Stimulated activated CD8-positive, alpha-beta memory T cell treated with anti-CD3 and anti-CD28 coated beads, Interleukin-4, amount 100 ng/mL, for 1 hour (primary cell): ENCODE measurements at places on chromosomes 13 and 19.

DNA sequence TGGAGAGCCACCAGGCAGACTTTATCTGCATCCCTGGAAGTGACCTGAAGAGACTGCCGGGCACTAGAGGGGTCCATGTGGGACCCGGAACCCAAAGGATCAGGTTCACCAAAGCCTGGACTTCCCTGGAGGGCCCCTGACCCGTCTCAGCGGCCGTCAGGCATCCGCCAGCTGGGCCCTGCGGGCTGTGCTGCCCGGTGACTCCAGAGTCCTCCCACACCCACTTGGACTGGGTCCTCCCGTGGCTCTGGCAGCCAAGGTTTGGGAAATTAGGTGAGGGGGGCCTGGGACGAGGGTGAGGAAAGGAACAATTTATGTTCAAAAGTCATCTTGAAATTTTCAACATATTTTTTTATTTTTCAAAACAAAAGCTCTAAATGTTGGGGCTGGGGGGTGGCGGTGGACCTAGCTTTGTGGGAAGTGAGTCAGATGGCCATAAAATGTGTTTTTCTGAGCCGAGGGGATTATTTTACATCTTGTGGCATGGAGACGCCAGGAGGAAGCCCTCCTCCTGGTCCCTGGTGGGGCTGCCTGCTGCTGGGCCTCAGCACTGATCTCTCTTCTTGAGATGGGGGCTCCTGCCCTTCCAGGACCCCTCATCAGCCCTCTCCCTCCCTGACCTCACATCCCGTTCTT lies 20.2 kb downstream of the CEBPA start:
- DNase-seq: no peak

DNA sequence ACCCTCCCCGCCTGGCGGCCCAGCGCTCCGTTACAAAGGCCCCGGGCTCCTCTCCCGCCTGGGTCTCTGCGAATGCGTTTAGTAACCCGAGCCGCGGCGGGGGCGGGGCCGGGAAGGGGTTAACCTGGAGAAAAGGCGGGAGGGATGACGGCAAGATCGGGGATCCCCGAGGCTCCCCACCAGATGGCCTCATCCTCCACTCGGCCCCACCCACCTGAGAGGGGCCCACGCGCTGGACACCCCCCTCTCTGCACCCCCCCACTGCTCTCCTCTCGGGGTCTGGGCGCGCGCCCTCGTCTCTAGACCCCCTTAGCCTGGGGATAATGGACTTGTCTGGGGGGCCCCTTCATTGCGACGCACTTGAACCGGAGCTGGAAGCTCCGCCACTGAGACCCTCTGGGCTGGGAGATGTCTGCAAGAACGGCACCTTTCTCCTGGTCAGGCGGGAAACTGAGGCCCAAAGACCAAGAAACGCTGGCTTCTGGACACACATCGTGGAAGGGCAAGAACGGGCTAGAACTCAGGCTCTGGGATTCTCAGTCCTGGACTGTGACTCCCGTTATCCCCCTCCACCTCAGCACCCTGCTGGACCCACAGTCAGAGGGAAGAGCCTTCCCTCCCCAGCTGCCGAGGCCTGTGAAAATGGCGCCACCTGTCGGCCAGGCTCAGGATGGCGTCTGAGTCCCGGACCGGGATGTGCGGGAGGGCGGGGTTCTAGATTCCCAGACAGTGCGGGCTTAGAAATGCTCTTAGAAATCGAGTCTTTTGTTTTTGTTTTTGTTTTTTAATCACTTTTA lies 2.9 kb upstream of the LTBP4 start:
- peak; percentile 64 for DNase-seq

- DNase-seq: no peak
Observed at GRCh38 chr19:746956-747355, 4.0 kb upstream of the MISP start.

DNA sequence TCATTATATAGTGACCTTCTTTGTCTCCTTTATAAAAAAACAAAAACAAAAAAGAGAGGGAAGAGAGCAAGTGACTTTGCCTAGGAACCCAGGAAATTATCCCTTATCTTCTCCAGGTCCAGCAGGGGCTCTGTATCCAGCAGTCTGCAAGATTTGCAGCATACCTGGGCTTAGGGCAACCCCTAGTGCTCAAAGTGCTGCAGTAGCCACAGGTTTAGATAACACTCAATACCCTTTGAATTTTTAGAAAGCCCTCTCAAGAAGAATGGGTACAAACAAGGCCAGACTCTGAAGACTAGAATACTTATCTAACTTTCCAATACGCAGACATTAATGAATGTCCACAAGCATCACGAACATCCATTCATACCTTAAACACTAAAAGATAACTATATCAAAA lies 43.2 kb downstream of the CCNA1 start:
- DNase-seq: no peak

DNA sequence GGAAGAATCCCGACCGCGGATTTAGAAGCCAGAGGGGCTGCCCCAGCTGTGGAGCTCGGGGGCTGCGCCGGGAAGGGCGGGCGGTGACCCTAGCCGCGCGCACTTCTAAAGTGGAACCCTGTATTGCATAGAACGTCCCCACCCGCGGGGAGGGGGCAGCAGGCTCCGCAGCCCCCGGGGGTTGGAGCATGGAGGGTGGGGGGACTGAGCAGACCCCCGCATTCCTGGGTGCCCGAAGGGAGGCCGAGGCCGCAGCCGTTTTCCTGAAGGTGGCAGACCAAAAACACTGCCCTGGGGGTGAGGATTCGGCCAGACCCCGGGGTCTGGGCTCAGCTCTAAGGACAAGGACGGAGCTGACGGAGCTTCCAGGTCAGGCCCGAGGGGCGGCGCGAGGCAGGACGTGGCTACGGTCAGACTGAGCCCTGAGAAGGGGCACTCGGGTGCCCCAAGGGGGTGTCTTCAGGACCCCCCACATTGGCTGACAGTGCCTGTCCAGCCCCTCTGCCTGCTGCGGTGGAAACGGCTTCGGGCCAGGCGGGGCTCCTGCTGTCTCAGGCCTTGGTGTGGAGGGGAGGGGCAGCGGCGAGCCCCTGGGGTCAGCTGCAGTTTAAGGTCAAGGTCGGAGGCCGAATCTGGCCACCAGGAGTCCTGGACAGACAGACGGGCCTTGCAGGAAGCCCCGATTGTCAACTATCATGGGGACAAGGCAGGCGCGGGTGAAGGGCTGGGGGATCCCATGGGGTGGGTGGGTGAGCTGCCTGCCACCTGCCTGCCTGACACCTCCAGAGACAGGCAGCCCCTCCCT lies 12.6 kb downstream of the MKNK2 start:
- no peak for DNase-seq

DNA sequence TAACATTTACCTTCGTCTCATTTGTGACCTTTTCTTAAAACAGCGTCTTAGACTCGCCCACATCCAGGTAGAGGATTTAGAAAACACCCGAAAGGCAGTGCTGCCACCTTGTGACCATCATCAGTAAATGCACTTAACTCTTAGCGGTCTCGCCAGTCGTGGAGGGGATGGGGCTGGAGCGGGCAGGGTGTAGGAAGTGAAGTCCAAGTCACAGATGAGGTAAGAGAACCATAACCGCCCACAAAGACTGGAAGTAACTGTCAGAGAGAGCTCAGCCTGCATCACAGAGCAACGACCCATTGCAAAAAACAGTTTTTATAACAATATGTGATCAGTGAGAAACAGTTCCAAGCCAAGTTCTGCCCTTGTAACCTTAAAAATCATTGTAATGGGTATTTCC lies 10.7 kb upstream of the CEACAM3 start:
- DNase-seq: peak; percentile 42

- DNase-seq: no peak
Observed at GRCh38 chr13:46621133-46621532, 68.2 kb downstream of the LRCH1 start.

- no peak for DNase-seq
Observed at GRCh38 chr13:26601669-26602068, 44.2 kb downstream of the WASF3 start.

GRCh38 chr13:65744836-65745235 lies 1485.3 kb downstream of the PCDH9 start:
- no peak for DNase-seq

GRCh38 chr19:30878495-30878894 lies 470.7 kb downstream of the TSHZ3 start:
- no peak for DNase-seq

DNA sequence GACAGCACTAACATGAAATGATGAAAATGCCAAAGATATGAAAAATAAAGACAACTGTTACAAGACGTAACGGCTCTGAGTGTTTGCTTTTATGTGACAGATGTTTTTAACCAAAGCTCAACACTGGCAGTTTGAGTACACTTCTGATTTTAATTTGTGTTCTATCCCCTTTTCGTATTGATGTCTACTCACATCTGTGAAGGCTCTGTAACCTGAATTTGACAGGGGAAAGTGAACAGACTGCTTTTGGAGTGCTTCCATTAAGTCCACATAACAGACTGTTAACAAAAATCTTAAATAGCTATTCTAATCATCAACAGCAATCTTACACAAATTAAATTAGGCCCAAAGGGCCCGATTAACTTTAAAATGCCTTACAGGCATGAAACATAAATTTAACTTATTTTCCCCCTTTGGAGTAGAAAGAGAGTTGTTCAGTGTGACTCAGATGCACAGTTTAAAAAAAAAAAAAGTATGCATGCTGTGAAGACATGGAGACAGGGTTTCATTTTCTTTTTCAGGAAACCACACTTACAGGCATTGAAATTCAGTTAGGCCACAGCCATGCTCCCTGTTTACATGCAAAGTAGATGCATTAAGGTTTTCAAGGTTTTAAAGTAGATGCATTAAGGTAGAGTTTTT lies 16.3 kb upstream of the RNASEH2B start:
- no peak for DNase-seq

GRCh38 chr13:98844021-98844420 lies 91.5 kb upstream of the SLC15A1 start:
- DNase-seq: no peak

GRCh38 chr13:66940113-66940512 lies 290.0 kb downstream of the PCDH9 start:
- DNase-seq: no peak

DNA sequence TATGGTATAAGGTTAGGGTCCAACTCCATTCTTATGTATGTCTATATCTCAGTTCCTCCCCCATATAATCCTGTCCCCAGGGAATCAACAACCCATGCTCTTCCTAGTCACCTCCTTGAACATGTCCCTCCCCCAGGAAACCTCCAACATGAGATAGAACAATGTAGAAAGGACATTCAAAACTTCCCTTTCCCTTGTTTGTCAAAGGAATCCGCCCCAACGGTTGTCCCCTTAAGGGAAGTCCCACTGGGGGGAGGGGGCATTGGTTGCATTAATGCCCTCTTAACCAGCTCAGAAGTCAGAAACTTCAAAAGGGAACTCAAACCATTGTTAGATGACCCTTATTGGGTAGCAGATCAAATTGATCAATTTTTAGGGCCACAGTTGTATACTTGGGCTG lies 6.8 kb upstream of the ZNF561 start:
- no peak for DNase-seq

DNA sequence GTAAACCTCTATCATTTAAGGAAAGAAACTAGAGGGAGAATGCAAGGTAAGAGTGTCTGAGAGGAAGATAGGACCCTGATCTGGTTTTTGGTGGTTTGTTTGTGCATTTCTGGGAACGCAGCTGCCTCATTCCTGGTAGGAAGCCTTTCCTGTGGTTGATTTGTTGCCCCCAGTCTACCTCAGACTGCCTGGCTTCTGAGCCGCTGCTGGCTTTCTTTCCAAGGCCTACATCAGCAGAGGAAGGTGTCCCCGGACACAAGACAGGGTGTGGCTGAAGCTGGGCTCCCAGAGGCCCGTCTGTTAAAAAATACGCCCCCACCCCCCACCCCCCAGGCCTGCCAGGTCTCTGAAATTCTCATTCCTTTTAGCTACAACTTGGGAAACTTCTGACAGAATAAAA lies 42.6 kb downstream of the C13orf42 start:
- no peak for DNase-seq

GRCh38 chr13:83340170-83340569 lies 542.1 kb downstream of the SLITRK1 start:
- DNase-seq: no peak

DNA sequence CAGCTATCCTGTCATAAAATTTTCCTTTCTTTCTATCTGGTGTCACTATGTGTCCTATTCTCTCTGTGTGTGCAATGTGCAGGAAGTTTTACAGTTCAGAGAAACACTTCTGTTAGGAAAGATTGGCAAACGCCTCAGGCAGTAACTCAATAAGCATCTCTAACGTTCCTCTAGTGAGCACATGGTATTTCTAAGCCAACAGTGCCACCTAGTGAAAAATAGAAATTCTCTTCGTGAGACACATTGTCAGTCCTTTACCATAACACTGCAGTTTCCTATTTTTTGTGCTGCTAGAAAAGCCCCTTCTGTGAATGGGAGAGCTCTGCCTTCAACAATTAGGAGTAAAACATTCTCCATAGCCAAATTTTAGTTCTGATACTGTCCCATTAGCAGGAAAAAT lies 50.7 kb downstream of the ZNF723 start:
- no peak for DNase-seq

DNA sequence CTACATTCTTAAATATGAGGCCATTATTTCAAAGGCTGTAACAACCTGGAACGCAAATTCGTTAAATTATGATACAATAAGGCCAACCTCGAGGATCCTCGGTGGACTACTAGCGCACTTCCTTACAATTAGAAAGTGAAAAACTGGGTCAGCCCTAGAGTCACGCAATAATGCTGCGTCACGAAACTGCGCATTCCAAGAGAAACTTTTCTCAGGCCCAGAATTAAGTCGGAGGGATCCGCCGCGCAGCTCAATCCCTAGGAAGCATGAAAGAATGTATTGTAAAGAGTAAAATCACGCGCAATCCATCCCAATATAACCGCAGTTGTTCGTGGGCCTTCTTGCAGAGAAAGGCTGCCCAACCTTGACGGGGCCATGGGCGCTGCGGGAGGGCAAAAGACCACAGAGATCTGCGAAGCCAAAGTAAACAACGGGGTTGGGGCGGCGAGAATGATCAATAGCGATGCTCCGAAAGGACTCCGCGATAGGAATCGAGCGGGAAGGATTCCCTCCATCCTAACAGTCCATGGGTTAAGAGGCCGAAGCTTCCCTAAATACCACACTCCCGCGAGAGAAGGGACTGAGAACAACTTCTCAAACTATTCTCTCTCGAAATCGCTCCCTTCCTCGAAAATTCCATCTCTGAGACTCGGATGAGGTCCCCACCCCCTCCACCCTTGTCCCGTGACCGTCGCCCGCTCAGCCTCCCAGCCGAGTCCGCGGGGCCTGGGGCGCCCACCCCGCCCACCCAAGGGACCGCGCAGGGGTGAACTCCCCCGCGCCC lies 564 bp downstream of the SPART start:
- DNase-seq: no peak
